Glutamatergic neuron (in vitro differentiated cells): ENCODE measurements at places on chromosomes 4 and X. TPM values are rescaled to one million over a fixed set of nuclear protein-coding genes. Genes with fewer than 3 reads are reported as not detected.

DNA sequence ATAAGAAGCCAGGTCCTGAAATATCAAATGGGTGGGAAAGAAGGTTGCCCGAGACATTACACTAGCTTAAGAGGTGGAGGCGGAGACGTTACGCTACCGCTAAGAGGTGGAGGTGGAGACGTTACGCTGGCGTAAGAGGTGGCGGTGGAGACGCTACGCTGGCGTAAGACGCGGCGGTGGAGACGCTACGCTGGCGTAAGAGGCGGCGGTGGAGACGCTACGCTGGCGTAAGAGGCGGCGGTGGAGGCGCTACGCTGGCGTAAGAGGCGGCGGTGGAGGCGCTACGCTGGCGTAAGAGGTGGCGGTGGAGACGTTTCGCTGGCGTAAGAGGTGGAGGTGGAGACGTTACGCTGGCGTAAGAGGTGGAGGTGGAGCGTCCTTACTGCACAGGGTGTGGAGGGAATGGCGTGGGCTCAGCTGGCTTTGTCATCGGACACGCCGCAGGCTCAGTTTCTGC is 12.8 kb downstream of the CYP4V2 start:
- DNase-seq = no peak

GRCh38 chr4:83561381-83561780 is 25.5 kb downstream of the GPAT3 start:
- no peak for DNase-seq

- DNase-seq = no peak
Measured at GRCh38 chr4:150389896-150390530, 191.9 kb upstream of the MAB21L2 start.

DNA sequence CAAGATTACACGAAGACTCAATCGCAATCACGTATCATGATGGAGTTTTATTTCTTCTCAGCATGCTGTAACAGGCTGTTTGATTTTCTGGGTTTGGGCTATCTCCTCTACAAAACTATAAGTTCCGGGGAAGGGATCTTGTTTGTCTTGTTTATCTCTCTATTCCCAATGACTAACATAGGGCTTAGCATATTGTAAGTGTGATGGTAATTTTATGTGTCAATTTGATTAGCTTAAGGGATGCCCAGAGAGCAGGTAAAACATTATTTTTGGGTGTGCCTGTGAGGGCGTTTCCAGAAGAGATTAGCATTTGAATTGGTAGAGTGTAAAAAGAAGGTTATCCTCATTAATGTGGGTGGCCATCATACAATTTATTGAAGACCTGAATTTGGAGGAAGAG is 32.8 kb upstream of the C1GALT1C1 start:
- DNase-seq = no peak

GRCh38 chrX:72576141-72576894 is 3.7 kb upstream of the HDAC8 start:
- no peak for DNase-seq

DNA sequence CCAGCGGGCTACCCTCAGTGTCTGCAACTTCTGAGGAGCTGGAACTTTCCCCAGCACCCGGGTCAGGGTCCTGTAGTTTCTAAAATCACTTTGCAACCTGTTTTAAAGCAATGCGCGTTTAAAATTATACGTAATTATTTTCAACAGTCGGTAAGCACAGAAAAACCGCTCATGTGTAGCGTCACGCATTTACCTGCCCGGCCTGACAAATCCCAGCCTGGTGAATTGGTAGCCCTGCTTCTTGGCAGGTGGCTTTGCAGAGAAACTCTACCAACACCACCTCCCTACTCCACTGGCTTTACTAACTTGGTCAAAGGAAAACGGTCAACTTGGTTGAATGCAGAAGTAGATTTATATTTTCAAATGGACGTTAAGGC is 640 bp downstream of the BANK1 start:
- no peak for DNase-seq

DNA sequence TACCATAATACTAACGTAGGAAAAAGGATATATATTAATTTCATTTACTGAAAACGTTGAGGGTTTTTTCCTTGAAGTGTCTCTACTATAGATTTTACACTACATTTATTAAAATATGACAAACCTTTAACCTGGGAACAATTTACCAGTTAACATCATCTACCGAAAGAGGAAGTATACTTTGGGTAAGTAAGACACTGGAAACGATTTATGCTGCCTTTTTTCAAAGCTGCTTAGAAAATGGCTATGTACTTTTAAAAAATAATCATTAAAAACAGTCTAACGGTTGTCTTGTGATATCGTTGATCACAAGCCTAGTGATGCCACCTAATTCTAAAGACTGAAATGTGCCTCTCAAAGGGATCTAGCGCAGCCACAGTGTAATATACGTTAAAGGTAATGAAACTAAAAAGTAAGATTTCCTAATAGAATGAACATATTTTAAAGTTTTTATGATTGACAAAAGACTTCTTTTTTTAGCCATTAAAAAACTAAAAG is 50.4 kb downstream of the STX18 start:
- DNase-seq = no peak

DNA sequence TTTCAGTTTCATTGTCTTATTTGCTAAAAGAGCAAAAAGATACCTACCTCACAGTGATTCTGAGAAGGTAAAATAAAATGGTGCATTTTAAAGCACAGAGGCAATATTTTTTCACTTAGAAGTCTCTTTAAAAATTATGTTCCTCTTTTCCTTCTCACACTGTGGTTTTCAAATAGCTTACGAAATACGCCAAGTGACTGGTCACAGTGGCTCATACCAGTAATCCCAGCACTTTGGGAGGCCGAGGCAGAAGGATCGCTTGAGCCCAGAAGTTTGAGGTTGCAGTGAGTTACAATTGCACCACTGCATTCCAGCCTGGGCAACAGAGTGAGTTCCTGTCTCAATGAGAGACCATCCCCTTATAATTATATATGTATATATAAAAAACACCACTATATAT is 372.6 kb downstream of the FBXO8 start:
- DNase-seq = no peak

DNA sequence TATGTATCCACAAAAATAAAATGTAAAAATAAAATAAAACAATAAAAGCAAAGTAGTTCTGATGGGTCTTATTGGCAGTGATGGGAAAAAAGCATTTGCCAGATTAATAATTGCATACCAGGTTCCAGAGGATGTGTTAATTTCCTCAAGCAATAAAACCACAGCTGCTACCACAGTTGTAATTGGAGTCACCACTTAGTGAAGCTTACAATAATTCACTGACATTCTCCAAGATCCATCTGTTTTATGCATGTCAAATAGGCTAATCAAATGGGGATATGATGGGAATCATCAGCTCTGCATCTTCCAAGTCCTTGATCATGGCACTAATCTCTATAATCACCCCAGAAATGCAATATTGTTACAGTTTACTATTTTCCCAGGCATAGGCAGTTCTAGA is 123.5 kb upstream of the EMCN start:
- DNase-seq = no peak

GRCh38 chrX:109347632-109348031 is 134.3 kb downstream of the GUCY2F start:
- DNase-seq = no peak

GRCh38 chr4:31366041-31366440 is 645.9 kb downstream of the PCDH7 start:
- no peak for DNase-seq

- DNase-seq = no peak
Measured at GRCh38 chr4:119692001-119692400, 63.4 kb upstream of the PDE5A start.

DNA sequence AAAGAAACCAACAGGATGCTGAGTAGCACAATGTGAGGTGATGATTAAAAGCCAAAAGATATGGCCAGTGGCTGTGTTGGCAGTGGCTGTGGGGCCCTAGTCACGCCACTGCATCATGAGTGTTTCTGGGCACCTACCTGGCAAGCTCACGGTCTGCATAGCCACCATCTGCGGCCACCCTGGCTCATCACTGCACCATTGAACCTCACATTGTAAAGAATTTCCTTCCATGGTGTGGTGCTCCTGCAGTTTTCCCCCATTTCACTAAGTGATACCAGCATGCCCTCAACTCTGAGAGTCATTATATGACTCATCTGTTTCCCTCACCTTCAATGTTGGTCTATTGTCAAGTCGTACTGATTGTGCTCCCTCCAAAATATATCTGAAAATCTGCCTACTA is 45.5 kb upstream of the CLNK start:
- no peak for DNase-seq

- no peak for DNase-seq
Measured at GRCh38 chr4:40289366-40290188, 45.6 kb upstream of the CHRNA9 start.

DNA sequence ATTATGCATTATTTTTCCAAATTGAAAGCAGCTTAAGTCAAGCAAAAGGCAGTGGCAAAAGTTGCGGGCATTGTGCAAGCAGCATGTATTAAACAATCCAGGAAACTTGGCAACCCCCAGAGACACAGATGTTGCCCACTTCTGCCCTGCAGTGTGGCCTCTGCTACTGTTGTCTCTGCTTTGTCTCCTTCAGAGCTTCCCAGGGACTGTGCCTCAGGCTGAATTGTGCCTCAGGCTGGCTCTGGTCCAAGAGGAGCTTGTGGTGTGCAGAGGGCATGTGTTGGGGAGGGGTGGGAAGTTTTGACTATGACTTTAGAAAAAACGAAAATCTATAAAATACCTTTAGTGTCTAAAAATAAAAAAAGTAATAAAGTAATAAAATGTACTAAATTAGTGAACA is 201.4 kb downstream of the CCSER1 start:
- DNase-seq = peak; percentile 41

DNA sequence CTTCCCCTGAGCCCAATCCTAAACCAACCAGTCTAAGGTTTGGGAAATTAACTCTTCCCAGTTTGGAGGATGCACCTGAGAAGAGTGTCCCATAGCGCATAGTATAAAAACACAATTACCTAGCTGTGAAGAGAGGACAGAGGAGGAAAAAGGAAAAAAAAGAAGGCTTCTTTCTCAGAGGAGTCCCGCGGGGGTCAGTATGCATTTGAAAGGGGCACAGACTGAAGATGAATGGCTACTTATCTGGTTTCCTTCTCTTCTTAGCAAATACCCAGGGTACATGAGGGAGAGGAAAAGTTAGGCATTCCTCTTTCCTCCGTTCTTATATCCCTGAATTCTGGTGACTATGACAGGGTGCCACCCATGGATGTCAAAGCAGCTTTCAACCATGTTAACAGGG is 96.9 kb downstream of the TMEM47 start:
- DNase-seq = no peak

DNA sequence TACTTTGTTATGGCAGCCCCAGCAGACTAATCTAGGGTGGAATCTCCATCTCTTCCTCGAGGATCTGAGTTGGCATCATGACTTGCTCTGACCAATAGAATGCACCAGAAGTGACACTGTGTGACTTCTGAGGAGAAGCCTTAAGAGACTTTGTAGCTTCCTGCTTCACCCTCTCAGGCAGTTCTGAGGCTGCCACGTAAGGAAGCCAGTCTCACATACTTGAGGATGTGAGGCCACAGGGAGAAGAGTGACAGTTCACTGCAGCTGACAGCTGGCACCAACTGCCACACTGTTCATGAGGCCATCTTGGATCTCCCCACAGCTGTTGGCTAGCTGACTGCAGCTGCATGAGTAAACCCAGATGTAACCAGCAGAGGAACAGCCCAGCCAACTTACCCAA is 29.3 kb upstream of the BCOR start:
- peak; percentile 19 for DNase-seq

DNA sequence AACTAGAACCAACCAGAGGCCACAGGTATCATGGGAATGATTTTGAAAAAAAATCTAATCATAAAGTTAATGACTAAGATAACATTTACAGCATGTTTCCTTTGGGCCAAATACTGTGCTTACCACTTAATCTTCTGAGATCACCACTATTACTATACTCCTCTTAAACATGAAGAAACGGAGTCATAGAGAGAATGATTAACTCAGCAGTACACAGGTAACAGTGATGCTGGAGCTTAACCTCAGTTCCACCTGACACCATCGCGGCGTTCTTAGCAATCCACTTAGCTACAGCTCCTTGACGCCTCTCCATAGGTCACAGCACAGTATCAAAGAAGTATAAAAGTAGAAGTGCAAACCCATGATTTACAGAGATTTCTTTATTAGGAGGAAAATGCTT is 592.6 kb upstream of the SLIT2 start:
- no peak for DNase-seq

DNA sequence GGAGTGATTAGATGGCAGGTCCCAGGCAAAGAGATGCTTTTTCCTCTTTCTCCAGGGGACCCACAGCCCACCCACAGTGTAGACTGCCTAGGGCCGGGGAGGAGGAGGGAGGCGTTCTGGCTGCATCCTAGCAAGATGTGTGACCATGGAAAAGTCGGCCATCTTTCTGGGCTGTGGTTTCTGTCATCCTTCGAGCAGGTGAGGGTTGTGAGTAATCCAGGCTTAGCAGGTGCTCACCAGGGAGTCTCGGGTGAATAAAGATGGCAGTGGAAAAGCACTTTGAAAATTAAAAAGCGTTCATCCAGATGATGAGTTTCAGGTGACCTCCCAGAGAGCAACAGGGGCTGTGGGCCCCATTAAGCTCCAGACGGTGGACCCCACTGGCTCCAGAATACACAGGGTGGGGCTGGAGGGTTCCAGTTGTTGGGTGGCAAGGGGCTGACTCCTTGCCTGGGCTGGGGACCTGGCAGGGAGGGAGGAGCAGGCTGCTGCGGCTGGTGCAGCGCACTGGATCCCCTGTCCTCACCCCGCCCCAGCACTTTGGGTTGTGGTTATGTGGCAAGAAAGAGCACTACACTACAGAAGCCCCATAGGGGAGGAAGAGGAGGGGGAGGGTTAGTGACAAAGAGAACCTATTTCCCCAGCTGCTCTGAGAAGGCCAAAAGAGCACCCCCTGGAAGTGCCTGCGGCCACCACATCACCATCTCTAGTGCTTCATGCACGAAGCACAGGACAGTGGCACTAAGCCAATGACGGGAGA is 23.7 kb downstream of the ELF4 start:
- no peak for DNase-seq

DNA sequence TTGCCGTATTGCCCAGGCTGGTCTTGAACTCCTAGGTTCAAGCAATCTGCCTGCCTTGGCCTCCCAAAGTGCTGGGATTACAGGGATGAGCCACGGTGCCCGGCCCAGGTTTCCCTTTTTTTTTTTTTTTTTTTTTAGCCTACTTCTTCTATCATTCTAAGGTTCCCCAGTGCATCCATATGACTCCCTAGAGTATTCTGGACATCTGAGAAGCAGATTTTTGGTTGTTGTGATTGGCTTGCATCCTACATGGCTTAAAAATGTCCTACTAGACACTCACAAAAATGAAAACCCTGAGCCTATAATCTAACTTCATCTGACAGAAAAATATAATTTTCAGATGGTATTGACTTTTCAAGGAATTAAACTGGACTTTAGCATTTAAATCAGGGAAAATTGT is 41.7 kb downstream of the SMIM14 start:
- no peak for DNase-seq

GRCh38 chr4:152780267-152780778 is 569 bp downstream of the ARFIP1 start:
- DNase-seq = peak; percentile 22

Gene XPNPEP2
- total RNA-seq = not detected

Gene TCEAL6
- not detected for total RNA-seq

Gene APLN
- not detected for total RNA-seq

Gene KIF4A
- 4.6 TPM for total RNA-seq

Gene SLC38A5
- total RNA-seq = 136 TPM

Gene HTATSF1
- 52.1 TPM for total RNA-seq

Gene MGAT4D
- total RNA-seq = not detected

Gene CACNA1F
- 0.47 TPM for total RNA-seq

Gene CUL4B
- total RNA-seq = 33.0 TPM

Gene ARX
- 0.98 TPM for total RNA-seq

Gene SLC6A8
- 108 TPM for total RNA-seq

Gene CPE
- 253 TPM for total RNA-seq

Gene GYG2
- total RNA-seq = 21.9 TPM

Gene PUDP
- total RNA-seq = 22.7 TPM

Gene DDIT4L
- total RNA-seq = not detected

Gene SPANXA1
- not detected for total RNA-seq

Gene MAGEB1
- not detected for total RNA-seq

Gene ARR3
- not detected for total RNA-seq
